ENCODE measurements at places on chromosomes 13 and 19. TPM values are rescaled to one million over a fixed set of nuclear protein-coding genes. Genes with fewer than 3 reads are reported as not detected.

The DCLK1 gene
- 38.9 TPM for total RNA-seq

The IL17D gene
- total RNA-seq = 1.5 TPM

The KXD1 gene
- total RNA-seq = 113 TPM

The PRODH2 gene
- not detected for total RNA-seq

The MTUS2 gene
- under 0.01 TPM for total RNA-seq

The CGB7 gene
- not detected for total RNA-seq

The NLRP7 gene
- not detected for total RNA-seq

The WDR18 gene
- total RNA-seq = 80.9 TPM

The NAPSA gene
- 0.20 TPM for total RNA-seq

The CD37 gene
- not detected for total RNA-seq

The ZNF850 gene
- total RNA-seq = 2.0 TPM

The SOHLH2 gene
- total RNA-seq = 0.73 TPM

The TBXA2R gene
- total RNA-seq = 1.8 TPM

The WASF3 gene
- 9.9 TPM for total RNA-seq

The LILRA6 gene
- total RNA-seq = not detected

The KIR2DL4 gene
- not detected for total RNA-seq

The CALR3 gene
- total RNA-seq = not detected

The FBL gene
- total RNA-seq = 231 TPM

The FFAR3 gene
- total RNA-seq = not detected

The IL11 gene
- 0.37 TPM for total RNA-seq

The ELANE gene
- total RNA-seq = 0.37 TPM

The EHD2 gene
- total RNA-seq = 123 TPM

The PRR20E gene
- not detected for total RNA-seq

The CYP4F12 gene
- 0.39 TPM for total RNA-seq

The C19orf67 gene
- total RNA-seq = not detected

The TMEM238 gene
- not detected for total RNA-seq

The NDUFB7 gene
- total RNA-seq = 200 TPM

The GDF15 gene
- 18.0 TPM for total RNA-seq

The CEACAM20 gene
- total RNA-seq = not detected

All from subcutaneous preadipocyte (primary cell).